ENCODE measurements at places on chromosomes 7 and 10. TPM values are rescaled to one million over a fixed set of nuclear protein-coding genes. Genes with fewer than 3 reads are reported as not detected.
A peak's percentile ranks its signal among the peaks of the same experiment; 100 is the strongest.

The NPM3 gene
- 199 TPM for total RNA-seq

The BICC1 gene
- 0.49 TPM for total RNA-seq

DNA sequence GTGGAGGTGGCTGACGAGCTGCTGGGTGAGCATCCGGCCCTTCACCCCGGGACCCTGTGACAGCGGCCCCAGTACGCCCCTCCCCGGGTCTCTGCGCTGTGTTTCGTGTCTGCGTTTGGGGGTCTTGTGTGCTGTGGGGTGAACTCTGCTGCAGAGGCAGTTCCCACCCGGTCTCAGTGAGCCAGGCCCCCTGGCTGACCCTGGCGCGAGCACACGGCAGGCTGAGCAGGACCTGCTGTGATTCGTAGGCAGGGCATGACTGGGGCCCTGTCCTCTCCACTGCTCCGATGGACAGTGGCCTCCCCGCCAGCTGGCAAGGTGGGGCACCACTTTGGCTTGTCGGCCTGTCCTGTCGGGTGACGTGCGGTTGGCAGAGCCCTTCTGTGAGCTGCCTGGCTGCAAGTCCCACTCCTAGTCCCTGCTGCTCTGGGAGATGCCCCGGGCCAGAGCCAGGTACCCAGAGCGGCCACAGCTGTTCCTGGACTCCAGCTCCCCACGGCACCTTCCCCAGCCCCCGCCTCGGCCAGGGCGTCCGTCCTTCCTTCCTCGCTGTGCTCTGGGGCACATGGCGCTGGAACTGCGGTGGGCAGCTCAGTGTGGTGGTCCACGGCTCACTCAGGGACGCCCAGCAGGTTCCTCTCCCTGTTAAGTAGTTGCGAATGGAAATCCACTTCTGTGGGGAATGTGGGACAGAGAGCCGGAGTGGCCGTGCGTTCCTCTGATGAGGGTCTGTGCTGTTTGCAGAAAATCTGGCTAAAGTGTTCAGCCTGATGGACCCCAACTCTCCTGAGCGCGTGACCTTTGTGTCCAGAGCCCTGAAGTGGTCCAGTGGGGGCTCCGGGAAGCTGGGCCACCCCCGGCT, 10.5 kb downstream of the GET4 start:
- no peak for DNase-seq

GRCh38 chr10:18400201-18400905, 251.0 kb downstream of the NSUN6 start:
- peak; percentile 70 for DNase-seq

DNA sequence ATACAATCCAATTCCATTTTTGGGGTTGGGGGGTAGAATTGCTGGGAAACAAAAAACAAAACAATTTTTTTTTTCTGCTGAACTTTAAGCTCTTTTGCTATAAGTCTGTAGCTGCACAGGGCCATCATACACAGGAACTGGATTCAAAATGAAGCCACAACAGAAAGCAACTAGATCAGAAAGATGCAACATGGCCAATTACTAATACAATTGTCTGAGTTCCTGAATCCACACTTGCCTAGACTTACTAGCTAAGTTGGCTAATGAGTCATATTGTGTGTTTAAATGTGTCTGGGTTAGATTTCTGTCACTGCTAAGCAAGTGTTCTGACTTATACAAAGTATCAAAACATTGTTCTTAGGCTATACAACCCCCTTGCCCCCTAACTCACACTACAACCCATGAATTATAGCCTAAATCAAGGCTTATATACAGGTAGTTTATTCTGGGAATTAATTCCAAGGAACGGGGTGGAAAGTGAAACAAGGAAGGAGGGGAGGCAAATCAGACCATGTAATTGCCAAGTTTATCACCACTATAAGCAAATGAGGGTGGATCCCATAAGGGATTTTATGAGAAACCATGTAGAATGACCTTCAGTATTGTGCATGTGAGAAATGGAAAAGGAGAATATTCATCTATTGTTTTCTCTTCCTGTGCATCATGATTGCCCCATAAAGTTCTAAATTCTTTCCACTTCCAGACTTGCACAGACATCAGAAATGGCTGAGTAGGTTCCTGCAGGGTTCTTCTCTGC, 337.9 kb upstream of the SORCS1 start:
- DNase-seq: no peak

GRCh38 chr10:102691285-102692066, 22.7 kb downstream of the ARL3 start:
- no peak for DNase-seq
